ENCODE measurements at places on chromosomes 5 and 9.
A peak's percentile ranks its signal among the peaks of the same experiment; 100 is the strongest.

- DNase-seq, result no peak
Observed at GRCh38 chr5:17925276-17925675, 291.0 kb downstream of the TAF11L14 start.

GRCh38 chr5:135171336-135171735 lies 137.3 kb upstream of the PITX1 start:
- no peak for DNase-seq

- no peak for DNase-seq
Observed at GRCh38 chr5:14199902-14200301, 56.8 kb downstream of the TRIO start.

GRCh38 chr5:167634432-167634831 lies 657.0 kb upstream of the WWC1 start:
- no peak for DNase-seq

GRCh38 chr9:89701221-89701798 lies 96.5 kb downstream of the GADD45G start:
- peak; percentile 80 for DNase-seq

- DNase-seq, result no peak
Observed at GRCh38 chr9:77647267-77648233, 572 bp downstream of the GNA14 start.

GRCh38 chr5:54774281-54775170 lies 210.9 kb downstream of the ESM1 start:
- DNase-seq, result no peak

DNA sequence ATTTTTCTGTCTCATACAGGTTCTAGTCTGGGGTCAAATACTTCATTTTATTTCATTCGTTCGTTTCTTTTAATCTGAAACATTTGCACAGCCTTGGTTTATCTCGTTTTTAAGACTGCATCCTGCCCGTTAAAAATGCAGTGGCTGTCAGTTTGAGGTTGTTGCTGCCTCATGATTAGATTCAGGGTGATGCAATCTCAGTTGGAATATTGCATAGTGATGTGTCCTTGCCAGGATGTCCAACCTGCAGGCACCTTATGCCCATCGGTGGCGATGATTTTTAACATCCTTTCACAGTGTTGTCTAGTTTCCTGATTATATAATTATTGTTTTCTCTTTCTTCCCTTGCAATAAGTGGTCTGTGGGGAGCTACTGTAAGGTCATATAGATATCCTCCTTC lies 45.1 kb downstream of the SH3GL2 start:
- no peak for DNase-seq

DNA sequence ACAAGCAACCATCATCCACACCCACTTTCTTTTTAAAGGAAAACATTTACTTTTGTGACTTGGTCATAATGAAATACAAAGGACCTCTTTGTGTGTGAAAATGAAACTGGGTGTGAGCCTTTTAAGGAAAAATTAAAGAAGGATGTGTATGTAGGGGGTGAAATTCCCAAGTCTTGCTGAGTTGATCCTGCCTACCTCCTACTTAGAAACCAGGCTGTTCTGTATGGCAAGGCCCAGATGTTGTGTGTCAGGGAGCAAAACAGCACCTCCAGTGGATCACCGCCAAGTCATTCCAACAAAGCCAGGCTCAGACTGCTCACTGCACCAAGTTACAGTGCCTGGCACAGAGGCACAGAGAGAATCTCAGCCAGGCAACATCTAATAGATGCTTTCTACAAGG lies 198.5 kb upstream of the FBN2 start:
- DNase-seq, result no peak

DNA sequence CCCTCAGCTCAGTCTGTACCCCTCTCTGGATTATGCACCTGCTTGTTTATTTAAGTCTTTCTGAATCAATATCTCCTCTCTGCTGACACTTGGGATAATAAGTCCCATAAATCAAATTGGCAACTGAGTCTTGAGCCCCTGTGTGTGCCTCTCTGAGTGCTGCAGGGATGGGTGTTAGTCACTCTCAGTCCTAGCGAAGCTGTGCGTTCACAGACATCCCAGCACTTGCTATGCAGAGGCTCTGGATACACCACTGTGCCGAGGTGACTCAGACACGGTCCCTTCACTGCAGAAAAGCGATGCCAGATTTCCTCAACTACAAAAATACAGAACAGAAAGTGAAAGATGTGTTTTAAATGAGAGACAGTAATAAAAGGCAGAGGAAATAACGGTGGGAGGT lies 4.1 kb upstream of the KCNMB1 start:
- DNase-seq, result peak; percentile 21

GRCh38 chr9:110728058-110728457 lies 59.5 kb downstream of the MUSK start:
- DNase-seq, result no peak

DNA sequence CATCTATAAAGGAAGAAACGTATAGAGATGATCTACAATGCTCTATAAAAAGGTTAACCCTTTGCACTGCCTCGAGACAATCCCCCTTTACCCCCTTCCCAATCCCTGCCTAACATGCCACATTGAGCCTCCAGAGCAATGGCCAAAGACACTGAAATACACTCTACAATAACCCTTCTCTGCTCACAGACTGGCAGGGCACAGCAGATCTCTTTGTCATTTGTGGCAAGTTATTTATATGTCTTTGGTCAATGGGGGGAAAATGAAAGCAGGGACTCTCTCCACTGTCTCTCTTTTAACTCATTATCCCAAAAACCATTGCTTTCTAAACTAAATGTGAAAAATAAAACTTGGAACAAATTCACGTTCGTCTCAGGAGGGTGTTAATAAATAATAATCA lies 51.7 kb downstream of the PTCH1 start:
- DNase-seq, result no peak

DNA sequence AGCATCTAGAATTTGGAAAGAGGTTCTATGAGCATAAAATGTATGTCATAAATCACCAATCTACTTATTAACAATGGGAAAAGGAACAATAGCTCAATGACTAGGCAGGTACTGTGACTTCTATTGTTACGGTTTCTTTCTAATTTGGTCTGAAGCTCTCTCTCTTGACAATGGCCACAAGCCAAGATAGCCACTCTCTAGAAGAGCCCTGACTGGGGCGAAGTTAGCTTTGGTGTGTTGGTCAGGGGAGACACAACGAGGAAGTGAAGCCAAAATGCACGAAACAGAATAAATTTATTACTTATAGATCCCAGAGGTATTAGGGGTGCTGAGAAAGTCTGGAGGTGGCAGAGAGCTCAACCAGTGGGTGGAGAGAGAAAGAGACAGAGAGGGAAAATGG lies 9.4 kb upstream of the RAD23B start:
- no peak for DNase-seq

DNA sequence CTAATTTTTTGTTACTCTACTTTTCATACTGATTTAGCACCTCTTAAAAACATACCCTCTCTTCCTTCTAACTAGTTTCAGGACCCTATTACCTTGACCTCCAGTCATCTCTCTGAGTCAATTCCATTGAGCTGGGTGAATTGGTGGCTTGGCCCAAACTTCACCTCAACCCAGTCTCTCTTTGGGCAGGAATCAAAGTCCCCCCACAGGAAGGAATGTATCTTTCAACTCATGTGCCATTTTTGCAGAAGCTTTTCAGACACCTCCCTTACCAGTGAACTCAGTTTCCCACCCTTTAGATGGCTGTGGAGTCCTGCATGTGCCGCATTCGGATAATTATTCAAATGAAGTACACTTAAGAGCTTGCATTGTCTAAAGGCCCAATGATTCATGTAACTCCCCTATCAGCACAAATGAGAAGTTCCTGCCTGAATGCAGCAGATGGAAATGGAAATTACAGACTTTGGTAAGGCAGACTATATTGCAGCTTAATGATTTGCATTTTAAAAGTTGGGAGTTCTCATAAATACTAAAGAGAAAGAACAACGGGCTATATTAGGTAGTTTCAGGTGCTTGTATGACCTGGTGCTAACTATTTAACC lies 693.5 kb downstream of the PTPRD start:
- DNase-seq, result no peak
